EH (cell line): ENCODE measurements at places on chromosomes 3 and 15.
A peak's percentile ranks its signal among the peaks of the same experiment; 100 is the strongest.

DNA sequence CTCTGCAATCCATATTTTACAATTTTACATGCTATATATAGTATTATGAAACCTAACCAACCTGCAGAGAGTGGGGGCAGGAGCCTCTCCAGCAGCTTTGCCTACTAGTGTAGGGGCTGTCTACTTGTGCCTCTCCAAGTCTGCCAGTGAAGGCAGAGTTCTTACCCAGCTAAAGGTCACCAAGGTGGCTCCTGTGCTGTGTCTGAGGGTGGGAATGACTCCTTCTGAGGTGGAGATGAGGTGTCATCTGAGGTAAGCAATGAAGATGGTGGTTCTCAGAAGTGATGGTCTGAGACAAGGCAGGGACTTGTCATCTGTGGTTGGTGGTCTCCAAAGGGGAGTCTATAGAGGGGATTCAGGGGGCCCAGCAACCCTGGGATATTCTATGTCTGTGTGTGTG is 47.5 kb downstream of the SACM1L start:
- no peak for DNase-seq

GRCh38 chr15:91863621-91864255 is 10.2 kb downstream of the SLCO3A1 start:
- no peak for DNase-seq

- no peak for DNase-seq
These were observed 46.4 kb downstream of the EHHADH start for GRCh38 chr3:185207481-185207880.

DNA sequence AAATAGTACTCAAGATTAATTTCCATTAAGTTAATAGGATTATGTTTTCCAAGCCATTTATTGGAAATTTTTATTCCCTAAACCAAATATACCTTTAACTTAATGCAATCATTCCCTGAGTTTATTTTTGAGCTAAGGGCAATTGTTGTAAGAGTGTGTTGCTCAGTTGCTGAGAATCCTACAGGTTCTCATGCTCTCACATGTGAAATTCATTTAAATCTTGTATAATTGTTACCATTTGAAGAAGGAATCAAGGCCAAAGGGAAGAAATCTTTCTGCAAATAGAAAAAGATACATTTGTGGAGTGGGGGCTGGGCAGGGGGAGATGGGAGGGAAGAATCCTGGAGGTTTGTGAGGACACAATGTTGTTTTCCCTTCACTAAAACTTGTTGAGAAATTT is 202.7 kb upstream of the STRIT1 start:
- DNase-seq, result no peak

- no peak for DNase-seq
These were observed at the start of gene MAGEL2 for GRCh38 chr15:23647421-23648370. Gene MAGEL2 (minus strand): TSS chr15:23647867. CDS start chr15:23647742, 125 bp downstream.

- peak; percentile 100 for DNase-seq
These were observed 57.5 kb upstream of the LMCD1 start for GRCh38 chr3:8443829-8444791.

GRCh38 chr15:96037584-96037983 is 292.9 kb upstream of the NR2F2 start:
- peak; percentile 36 for DNase-seq

- peak; percentile 30 for DNase-seq
These were observed 210.0 kb upstream of the TRIM42 start for GRCh38 chr3:140467796-140468315.

DNA sequence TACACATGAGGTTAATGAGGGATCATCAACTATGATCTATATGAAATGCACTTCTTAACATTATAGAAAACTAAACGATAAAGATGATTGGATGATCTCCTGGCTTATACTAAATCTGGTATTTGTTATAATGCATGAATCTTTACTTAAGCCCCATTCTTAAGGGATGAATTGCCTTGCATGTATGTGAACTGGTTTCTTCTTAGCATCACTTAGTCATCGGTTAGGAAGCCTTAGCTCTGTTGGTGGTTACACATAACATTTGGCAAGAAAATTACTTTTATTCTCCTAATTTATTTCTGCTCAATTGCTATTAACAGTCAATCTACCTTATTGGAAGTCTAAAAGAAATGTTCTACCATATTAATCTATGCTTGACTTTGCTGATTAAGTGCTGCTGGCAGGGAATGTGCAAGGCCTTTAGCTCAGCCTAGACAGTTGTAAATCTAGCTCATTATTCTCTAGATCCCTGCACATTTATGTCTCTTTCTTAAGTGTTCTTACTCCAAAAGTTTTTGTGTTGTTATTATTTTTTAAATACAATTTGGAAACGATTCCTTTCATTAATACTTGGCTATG is 356.0 kb downstream of the ZPLD1 start:
- DNase-seq, result peak; percentile 47

- DNase-seq, result peak; percentile 55
These were observed 55.7 kb downstream of the GALK2 start for GRCh38 chr15:49225572-49226281.

DNA sequence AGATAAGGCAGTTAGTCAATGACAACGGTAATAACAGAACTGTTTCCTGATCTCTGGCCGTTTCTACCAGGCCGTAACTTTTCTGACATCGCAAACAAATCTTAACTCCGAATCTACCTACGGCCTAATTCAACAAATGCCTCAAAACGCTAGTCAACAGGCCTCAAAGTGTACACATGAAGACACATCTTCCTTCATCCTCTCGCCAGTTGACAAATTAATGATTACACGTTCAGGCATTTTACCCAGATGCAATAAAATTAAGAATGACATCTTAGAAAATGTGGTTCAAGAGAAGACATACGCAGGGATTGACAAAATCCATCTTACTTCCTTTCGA is 1.5 kb downstream of the SFMBT1 start:
- no peak for DNase-seq

DNA sequence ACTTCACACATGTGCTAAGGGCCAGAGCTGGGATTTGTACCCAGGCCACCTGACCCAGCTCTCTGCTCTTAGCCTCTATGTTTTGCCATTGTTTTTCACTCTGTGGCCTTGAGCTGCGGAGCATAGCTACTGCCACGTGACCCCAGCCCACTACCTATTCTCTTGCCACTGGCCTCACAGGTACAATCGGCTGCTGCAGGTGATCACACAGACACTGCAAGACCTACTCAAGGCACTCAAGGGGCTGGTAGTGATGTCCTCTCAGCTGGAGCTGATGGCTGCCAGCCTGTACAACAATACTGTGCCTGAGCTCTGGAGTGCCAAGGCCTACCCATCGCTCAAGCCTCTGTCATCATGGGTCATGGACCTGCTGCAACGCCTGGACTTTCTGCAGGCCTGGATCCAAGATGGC is 46.2 kb downstream of the SEMA3G start:
- DNase-seq, result no peak
